Daoy (cell line): ENCODE measurements at places on chromosomes 4 and X. TPM values are rescaled to one million over a fixed set of nuclear protein-coding genes. Genes with fewer than 3 reads are reported as not detected.
A peak's percentile ranks its signal among the peaks of the same experiment; 100 is the strongest.

The IL13RA1 gene
- 14.7 and 21.7 TPM in 2 replicates for total RNA-seq

The PLK4 gene
- 17.3 and 71.7 TPM in 2 replicates for total RNA-seq

The CCSER1 gene
- 0.80 and 1.0 TPM in 2 replicates for total RNA-seq

- peak; percentile 70 for DNase-seq
Observed at GRCh38 chr4:41418444-41418843, 119.5 kb upstream of the LIMCH1 start.

- no peak for DNase-seq
Observed at GRCh38 chr4:89197920-89198319, 86.6 kb downstream of the TIGD2 start.

GRCh38 chr4:137641544-137641943, 109.2 kb upstream of the PCDH18 start:
- no peak for DNase-seq

DNA sequence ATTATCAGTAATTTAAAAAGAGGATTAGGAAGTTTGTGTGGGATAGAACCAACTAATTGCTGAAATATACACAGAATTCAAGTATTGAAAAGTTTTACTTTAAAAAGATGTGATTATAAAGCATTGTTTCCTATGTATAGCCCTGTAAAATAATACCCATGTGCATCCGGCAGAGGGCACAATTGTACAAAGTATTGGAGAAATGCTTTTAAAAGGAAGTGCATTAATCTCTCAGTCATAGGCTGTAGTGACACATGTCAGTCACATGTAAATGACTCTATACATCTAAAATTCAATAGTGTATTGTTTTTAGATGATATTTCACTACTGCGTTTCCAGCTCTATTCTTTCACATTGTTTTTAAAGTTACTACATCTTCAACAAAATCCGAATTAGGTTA, 9.7 kb upstream of the GEMIN8 start:
- peak; percentile 8 for DNase-seq

- no peak for DNase-seq
Observed at GRCh38 chrX:104523858-104524257, 42.1 kb upstream of the IL1RAPL2 start.
